IMR-90 (cell line): ENCODE measurements at places on chromosomes 6 and 20. TPM values are rescaled to one million over a fixed set of nuclear protein-coding genes. Genes with fewer than 3 reads are reported as not detected.

The LY6G5C gene
- total RNA-seq: 0.18 TPM in 1 of 2 replicates, not detected in the other

The ANGPT4 gene
- total RNA-seq: not detected in 2 replicates

The SNAP25 gene
- 1.1 and 2.8 TPM in 2 replicates for total RNA-seq

The USP49 gene
- 1.4 TPM in 2 replicates for total RNA-seq

The OVOL2 gene
- total RNA-seq: not detected in 2 replicates

The ARMC12 gene
- total RNA-seq: 0.18 and 0.28 TPM in 2 replicates

The BNIP5 gene
- not detected in 2 replicates for total RNA-seq

The CFAP61 gene
- under 0.01 TPM in 1 of 2 replicates, not detected in the other for total RNA-seq

The BMP7 gene
- total RNA-seq: not detected in 2 replicates

The LTA gene
- not detected in 2 replicates for total RNA-seq

The STX11 gene
- 0.54 and 0.56 TPM in 2 replicates for total RNA-seq

The CRISP3 gene
- not detected in 2 replicates for total RNA-seq

The SIRT5 gene
- total RNA-seq: 5.0 and 5.2 TPM in 2 replicates

The KCNK15 gene
- not detected in 2 replicates for total RNA-seq

The CST5 gene
- not detected in 2 replicates for total RNA-seq

The BTN2A1 gene
- 11.4 and 13.6 TPM in 2 replicates for total RNA-seq

The PTPRT gene
- total RNA-seq: not detected in 2 replicates

The EDN1 gene
- 5.6 and 8.6 TPM in 2 replicates for total RNA-seq

The TSBP1 gene
- not detected in 2 replicates for total RNA-seq

The ENPP4 gene
- under 0.01 TPM in 2 replicates for total RNA-seq
